T-cell (primary cell): ENCODE measurements at places on chromosomes 16 and 17.

GRCh38 chr16:11084876-11085485 is 140.6 kb downstream of the CLEC16A start:
- no peak for DNase-seq

DNA sequence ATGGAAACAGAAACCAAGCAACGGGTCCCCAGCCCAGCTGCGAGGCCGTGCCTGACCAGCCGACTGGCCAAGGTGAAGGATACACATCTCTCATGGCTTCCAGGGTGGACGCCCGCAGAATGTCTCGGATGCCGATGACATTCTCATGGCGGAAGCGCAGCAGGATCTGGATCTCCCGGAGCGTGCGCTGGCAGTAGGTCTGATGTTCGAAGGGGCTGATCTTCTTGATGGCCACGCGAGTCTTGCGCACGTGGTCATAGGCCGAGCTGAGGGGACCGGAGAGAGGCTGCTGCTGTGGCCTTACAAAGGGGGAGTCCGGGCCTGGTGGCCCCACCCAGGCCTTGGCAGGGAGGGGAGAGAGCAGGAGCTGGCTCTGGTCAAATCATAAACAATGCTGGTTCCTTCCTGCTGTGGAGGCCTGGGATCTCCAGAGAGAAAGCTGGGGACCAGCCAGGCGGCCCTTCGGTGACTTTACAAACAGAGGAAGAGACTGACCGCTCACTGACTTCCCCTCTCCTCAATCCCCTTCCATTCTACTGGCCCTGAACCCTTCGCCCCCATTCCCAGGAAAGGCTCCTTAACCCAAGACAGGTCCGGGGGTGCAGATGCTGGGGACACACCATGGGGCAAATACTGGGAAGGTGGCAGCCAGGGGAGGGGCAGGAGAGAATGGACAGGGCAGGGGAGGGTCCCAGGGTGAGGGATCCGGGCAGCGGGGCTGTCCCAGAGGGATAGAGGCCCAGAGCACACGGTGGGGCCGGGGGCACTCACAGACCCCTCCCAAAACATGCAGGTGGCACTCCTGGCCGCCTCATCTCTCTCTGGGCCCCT is 1.1 kb downstream of the MAPK3 start:
- DNase-seq = no peak

GRCh38 chr17:28537219-28537610 is 15.2 kb downstream of the UNC119 start:
- DNase-seq = no peak

GRCh38 chr17:19237389-19238166 is 412 bp downstream of the EPN2 start:
- DNase-seq = peak; percentile 8

DNA sequence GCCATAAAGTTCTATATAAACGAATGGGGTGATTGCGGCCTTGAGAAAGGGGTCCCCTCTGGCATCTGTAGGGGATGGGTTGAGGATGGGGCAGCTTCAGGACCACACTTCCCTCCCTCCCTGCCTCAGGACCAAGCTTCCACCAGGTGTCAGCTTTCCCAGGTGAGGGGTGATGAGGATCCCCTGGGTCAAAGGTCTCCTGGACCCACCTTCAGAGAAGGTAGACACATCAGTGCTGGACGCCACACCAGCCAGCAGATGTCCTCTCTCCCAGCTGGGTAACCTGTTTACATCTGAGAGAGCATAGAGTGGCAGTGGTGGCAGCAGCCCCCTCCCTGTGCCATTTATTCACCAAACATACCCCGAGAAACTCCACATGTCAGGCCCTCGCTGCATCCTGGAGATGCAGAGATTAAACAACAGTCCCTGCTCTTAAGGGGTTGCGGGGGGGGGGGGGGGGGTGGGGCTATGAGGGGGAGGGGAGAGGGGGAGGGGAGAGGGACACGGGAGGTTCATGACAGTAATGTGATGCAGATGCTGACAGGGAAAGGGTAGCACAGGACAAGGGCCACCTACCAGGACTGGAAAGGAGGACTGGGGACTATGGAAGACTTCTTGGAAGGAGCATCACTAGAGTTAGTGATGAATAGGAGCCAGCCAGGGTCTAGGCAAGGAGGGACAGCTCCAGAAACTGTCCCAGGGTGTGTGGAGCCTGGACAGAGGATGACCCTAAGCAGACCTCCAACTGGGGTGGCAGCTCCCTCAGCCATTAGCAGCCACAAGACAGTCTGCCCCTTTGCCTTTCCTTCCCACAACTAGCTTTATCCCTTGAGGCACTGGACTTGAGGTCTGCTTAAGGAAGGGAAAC is 5.0 kb downstream of the PROCA1 start:
- DNase-seq = no peak

DNA sequence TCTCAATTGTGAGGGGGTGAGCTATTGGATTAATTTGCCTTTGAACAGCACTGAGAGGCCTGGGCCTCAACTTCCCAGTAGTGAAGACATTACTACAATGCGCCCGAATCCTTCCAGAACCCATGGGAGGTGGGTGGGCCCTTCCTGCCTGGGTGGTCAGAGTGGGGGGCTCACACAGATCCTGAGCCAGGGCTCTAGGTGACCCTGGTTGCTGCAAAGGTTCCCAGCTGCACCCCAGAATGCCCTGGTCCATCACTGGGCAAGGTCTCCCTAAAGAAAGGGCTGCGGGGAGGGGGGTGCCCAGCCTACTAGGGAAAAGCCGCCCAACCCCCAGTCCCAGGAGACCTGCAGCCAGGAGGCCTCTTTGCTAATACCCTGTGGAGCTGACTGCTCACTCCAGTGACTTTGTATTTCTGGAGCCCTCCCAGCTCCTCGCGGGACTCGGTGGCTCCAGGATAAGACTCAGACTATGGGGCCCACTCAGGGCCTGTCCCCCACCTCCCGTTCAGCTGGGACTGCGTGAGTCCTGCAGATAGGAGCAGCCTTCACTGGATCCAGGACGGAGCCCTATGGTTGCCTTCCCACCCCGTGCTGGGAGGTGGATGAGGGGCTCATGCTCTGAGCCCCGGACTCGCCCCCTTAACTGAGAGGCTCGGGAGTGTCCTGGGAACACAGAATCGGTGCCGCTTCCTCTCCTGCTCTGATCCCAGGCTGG is 40.2 kb downstream of the SLC7A5 start:
- no peak for DNase-seq

- no peak for DNase-seq
Observed at GRCh38 chr16:28839899-28840298, 6.2 kb downstream of the TUFM start.

GRCh38 chr17:16496820-16497489 is 5.0 kb upstream of the LRRC75A start:
- DNase-seq = no peak

GRCh38 chr17:48492401-48493298 is 38.2 kb downstream of the HOXB1 start:
- DNase-seq = peak; percentile 58

DNA sequence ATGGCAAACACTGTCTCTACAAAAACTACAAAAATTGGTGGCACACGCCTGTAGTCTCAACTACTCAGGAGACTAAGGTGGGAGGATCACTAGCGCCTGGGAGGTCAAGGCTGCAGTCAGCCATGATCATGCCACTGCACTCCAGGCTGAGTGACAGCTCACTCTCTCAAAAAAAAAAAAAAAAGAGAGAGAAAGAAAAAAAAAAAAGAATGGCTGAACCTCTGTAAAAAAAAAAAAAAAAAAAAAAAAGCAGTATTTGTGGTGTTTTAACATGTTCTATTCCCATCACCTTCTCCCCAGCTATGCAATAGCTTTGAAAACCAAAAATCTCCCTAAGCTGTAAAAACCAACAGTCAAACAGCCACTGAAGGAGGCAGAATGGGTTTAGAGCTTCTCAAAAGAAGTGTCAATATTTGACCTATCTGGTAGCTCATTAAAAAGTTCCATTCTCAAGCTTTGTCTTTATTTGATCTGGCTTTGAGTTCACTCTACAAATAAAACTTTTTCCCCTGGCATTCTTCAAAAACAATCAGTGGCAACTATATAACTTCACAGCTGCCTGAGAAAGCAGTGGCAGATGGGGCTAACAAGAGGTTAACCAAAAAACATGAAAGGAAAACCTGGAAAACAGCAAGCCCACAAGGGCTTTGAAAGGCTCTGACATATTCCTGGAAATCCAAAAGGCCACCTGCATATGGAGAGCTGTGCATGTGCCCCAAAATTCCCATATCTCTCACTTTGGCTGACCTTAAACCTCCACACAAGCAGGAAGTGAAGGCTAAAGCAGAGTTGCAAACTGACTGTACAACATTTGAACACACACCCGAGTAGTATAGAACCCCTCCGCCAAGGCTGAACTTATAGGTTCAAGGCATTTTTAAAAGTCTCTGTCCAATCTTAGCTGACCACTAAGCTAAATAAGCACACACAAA is 36.0 kb downstream of the USP32 start:
- DNase-seq = no peak

- no peak for DNase-seq
Observed at GRCh38 chr16:64051824-64052223, 1070.0 kb downstream of the CDH11 start.
